ENCODE measurements at places on chromosomes 1 and 21.

- DNase-seq: no peak
Measured at GRCh38 chr1:224761245-224761644, 145.1 kb downstream of the CNIH3 start.

GRCh38 chr1:78441921-78442320 is 48.9 kb upstream of the PTGFR start:
- DNase-seq: no peak

DNA sequence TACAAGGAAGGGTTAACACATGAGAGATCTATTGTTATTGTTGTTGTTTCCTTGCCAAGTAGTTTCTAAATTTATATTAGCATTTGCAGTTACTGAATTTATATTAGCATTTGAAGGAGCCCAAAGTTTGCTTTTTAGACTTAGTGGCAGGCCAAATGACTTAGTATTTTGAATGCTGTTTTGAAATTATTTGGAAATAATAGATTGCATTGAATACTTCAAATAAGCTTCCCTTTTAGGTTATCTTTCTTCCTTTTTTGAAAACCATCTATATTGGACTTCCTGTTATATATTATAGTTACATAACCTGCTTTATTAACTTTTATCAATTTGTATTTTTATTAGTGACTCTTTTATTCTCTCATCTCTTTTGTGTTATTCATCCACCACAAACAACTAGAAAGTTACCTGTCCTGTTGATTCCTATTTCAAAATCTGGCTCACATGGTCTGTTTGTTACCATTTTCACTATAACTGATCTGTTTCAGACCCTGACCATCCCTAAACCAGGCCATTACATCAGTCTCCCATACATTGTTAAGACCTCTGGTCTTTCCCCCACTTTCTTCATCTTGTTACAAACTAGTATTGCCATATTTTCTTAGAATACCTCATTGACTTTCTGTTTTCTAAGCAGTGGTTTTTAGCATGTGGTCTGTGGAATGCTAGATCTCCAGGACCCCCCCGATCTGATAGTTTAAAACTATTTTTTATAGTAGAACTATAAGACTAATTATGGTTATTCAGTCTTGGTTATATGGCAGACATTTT is 185.2 kb downstream of the RASAL2 start:
- no peak for DNase-seq

DNA sequence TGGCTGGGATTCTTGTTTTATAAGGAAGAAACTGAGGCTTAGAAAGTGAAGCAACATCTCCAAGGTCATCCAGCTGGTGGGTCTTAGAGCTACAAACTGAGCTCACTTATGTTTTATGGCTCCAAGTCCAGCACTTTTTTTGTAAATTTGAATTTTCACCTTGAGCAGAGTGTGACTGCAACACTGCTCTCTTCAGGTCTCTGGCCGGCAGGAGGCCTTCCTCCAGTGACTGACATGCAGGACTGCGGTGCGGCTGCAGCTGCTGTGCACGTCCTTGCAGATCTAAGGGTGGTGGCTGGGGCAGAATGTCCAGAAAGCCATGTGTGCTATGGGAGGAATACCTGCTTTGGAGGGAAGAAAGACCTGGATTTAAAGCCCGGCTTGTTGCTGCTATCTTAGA is 284.2 kb upstream of the POU3F1 start:
- no peak for DNase-seq

- no peak for DNase-seq
Measured at GRCh38 chr1:234934611-234935033, 194.0 kb downstream of the TOMM20 start.

DNA sequence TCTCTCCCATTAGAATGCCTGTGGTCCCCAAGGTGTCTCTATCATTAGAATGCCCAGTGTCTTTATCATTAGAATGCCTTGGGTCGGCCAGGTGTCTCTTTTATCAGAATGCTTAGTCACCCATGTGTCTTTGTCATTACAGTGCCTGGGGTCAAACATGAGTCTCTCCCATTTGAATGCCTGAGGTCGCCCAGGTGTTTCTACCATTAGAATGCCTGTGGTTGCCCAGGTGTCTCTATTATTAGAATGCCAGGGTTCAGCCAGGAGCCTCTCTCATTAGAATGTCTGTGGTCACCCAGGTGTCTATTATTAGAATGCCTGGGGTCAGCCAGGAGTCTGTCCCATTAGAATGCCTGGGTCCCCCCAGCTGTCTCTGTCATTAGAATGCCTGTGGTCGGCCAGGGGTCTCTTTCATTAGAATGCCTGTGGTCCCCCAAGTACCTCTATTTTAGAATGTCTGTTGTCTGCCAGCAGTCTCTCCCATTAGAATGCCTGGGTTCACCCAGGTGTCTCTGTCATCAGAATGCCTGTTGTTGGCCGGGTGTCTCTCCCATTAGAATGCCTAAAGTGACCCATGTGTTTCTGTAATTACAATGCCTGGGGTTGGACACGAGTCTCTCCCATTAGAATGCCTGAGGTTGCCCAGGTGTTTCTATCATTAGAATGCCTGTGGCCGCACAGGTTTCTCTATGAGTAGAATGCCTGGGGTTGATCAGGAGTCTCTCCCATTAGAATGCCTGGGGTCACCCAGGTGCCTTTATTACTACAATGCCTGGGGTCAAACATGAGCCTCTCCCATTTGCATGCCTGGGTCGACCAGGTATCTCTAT is 57.1 kb downstream of the RNF187 start:
- DNase-seq: no peak

DNA sequence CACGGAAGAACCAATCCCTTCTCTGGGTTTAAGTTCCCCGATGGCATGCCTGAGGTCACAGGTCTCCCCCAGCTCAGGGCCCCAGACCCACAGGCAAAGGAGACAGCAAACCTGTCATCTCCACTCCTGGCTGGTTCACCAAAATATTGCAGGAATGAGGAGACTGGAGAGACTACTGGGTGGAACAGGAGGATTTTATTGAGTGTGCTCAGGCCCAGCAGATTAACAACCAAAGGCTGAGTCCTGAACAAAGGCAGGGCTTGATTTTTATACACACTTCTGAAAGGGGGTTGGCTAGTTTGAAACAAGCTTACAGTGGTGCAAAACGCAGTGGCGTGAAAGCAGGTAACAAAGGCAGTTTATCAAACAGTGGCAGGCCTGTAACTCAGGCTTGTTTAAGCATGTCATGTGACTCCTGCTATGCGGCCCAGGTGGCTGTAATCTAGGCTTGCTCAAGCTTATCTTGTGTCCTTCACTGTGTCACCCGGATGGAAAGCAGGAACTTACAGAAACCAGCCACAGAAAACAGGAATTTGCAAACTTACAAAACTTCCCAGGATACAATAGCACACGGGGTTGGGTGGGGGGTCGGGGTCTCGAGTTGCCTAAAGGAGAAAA is 27.4 kb upstream of the KCNJ15 start:
- no peak for DNase-seq

DNA sequence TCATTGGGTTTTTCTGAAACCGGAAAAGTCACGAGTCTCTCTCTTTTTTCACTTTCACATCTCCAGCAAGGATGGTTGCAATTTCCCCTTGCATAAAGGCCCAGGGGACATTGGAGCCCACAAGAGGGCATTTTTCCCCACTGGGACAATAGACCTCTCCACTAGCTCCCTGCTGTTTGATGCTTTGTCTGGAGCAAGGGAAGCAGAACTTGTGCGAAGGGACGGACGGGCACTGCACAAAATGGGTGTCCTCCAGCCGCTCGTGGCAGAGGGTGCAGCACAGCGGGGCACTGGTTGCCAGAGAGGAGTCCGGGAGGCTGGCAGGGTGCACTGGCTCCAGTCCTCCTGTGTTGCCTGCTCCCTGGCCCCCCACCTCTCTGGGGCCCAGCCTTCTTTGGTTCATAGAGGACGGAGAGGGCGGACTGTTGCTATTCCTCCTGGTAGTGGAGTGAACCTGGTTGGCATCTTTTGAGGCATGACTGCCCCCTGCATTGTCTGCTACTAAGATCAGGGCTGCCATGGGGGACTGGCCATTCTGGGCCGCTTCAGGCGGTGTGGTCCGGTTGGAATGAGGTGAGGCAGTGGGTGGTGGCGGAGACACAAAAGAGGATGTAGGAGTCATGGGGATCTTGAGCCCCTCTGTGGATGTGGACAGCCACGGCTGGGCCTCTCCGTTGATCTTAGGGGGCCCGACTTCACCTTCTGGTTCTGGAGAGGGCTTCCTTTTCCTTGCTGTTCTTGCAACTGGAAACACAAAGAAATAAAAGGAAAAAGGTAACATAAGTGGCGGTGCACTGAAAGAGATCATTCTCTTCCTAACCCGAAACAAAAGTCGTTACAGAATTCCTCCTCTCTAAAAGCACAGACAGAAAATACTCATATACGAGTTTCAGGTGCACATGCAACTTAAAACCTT is 2.6 kb downstream of the IRF2BP2 start:
- DNase-seq: no peak

DNA sequence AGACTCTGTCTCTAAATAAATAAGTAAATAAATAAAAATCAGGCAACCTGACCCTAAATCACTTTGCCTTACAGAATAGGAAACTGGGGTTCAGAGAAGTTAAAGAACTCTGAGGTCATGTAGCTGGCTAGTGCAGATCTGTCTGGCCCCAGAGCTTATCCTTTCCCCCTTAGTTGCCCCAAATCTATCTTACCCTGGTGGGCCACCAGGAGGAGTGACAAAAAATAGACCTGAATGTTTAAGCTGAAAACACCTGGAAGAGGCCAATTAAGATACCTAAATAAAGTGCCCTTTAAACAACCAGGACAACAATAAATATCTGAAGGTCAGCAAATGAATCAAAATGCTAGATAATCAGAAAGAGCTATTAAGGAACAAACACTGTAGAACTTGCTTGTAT is 59.7 kb downstream of the TEX35 start:
- no peak for DNase-seq

GRCh38 chr1:219666242-219666641 is 53.3 kb upstream of the ZC3H11B start:
- DNase-seq: no peak

DNA sequence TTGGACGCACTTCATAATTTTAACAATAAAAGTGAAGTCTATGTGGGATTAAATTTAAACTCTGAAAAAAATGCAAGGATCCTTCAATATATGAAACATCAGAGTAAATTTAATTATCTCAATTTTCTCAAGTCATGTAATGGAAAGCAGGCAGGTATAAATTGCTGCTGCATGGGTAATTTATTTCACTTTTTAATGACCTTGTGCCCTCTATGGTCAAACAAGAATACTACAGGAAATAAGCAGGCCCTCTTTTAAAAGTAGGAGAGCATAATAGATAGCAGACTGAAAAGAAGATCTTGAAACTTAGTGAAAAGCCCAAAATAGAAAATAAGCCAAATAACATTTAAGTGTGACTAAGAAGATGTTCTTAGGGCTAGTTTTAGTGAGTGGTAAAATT is 22.9 kb downstream of the BCAS2 start:
- no peak for DNase-seq

- no peak for DNase-seq
Measured at GRCh38 chr1:7505094-7505770, 265.9 kb upstream of the VAMP3 start.

DNA sequence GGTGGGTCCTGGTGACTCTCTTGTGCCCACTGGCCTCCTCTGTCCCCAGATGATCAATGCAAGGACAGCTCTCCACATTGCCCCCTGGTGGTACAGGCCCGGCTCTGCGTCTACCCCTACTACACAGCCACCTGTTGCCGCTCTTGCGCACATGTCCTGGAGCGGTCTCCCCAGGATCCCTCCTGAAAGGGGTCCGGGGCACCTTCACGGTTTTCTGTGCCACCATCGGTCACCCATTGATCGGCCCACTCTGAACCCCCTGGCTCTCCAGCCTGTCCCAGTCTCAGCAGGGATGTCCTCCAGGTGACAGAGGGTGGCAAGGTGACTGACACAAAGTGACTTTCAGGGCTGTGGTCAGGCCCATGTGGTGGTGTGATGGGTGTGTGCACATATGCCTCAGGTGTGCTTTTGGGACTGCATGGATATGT is 10.8 kb downstream of the ADAMTSL4 start:
- no peak for DNase-seq

DNA sequence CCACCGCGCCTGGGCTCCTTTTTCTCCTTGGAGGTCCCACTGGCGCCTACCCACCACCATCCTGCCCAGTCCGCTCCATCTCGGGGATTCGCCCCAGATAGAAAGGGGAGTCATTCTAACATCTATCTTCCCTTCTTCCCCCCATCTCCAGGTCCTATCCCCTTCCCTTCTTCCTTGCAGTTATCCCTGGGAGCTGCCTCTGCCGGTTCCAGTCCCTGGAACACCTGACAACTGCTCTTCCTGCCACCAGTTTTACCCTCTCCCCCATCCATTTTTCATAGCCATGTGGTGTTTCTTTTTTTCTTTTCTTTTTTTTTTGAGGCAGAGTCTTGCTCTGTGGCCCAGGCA is 12.0 kb upstream of the COL16A1 start:
- DNase-seq: no peak

- DNase-seq: no peak
Measured at GRCh38 chr1:112990271-112990670, 34.3 kb upstream of the SLC16A1 start.

- DNase-seq: no peak
Measured at GRCh38 chr1:245872475-245872874, 634.6 kb downstream of the SMYD3 start.

DNA sequence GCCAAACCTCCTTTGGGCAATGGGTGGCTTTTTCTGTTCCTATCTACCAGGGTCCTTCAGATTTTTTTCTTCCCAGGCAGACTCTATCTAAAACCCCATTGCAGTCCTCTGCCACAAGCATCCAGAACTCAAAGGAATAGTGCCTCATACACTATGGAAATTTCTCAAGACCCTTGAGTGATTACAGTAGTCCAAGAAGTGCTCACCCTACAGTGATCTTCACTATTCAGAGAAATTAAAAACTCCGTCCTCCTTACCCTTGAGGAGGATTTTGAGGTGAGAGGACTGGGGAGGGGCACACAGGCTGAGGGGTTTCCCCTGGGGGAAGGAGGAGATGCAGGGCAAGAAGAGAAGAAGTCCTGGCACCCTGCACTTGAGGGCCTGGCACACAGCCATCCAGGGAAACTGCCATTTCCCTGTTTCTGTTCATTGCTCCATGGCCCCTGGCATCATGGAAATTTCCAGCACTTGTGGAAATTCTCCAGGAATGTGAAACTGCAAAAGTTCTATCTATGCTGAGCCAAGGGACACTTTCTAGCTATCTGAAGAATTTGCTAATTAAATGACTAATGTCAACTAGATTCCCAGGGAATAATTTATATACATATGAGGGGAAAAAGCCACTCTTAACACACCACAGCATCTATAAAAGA is 102.5 kb upstream of the ATP1B1 start:
- DNase-seq: no peak

DNA sequence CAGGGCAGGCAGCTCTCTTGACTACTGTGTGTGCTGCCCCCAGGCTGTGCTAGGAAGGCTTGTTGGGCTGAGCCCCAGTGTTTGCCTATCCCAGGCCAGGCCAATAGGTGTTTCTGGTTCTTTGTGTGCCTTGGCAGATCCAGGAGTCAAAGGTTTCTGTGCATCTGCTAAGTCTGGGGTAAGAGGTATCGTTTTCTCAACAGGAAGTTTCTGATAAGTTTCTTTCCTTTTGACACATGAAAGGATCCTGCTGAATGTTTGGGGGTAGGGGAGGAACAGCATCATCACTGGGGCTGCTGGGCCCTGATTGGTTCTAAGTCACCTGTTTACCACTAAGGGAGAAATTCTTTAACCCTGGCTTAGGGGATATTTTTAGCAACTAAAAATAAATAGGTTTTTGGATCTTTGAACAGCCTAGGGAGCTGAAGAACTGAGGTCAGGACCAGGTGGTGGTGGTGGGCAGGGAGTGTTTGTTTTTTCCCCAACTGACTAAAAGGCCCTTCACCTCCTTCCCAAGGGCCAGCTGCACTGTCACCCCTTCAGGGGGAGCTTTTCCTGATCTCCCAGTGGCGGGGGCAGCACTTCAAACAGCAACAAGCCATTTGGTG is 85.1 kb downstream of the KCNN3 start:
- no peak for DNase-seq

All from renal pelvis (tissue), 12 donors.